ENCODE measurements at places on chromosomes 13 and 19.
A peak's percentile ranks its signal among the peaks of the same experiment; 100 is the strongest.

DNA sequence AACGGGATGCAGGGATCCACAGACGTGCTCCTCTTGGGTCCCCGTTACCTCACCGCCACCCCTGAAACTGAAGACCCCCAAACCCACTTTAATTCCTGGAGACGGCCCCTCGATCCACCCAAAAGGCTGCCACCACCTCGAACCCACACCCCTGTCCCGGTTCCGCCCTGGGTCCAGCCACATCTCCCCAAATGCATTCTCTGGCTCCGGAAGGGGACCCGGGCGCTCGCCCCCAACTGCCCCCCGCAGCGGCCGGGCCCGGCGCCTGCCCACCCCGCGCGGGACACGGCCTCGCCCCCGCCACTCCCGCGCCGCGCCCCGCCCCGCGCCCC lies 219 bp upstream of the FSTL3 start:
- DNase-seq = no peak

GRCh38 chr19:7348587-7349230 lies at the start of gene ARHGEF18:
ARHGEF18 (plus strand) TSS chr19:7348937; CDS start chr19:7362891, 13,954 bp downstream.
- DNase-seq = peak; percentile 61

DNA sequence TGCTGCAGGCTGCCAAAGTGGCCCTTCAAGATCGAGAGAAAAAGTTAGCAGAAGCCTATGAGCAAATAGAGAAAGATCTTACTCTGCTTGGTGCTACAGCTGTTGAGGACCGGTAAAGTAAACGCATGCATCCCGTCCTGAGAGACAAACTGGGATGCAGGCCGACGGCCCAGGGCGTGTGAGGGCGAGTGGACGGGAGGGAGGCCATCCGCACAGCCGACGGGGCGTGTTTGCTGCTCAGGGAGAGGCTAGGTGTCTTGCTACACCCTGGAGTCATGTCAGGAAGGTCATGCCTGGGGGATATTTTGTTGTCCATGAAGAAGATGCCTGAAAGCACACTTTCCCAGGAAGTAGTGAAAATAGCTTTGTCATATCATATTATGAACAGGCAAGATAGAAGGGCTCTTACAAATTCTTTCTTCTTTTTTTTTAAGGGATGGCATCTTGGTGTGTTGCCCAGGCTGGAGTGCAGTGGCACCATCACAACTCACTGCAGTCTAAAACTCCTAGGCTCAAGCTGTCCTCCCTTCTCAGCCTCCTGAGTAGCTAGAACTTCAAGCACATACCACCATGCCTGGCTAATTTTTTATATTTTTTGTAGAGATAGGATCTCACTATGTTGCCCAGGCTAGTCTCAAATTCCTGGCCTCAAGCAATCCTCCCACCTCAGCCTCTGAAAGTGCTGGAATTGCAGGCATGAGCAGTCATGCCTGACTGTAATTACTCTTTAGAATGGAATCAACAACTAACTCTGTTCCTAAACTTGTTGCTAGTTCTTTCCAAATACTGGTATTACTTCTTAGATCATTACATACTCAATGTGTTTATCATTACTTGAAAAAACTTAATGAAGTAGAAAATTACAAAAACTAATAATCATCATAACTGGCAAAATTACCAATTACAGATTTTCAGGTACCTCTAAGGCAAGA lies 117.6 kb upstream of the MCF2L start:
- no peak for DNase-seq

DNA sequence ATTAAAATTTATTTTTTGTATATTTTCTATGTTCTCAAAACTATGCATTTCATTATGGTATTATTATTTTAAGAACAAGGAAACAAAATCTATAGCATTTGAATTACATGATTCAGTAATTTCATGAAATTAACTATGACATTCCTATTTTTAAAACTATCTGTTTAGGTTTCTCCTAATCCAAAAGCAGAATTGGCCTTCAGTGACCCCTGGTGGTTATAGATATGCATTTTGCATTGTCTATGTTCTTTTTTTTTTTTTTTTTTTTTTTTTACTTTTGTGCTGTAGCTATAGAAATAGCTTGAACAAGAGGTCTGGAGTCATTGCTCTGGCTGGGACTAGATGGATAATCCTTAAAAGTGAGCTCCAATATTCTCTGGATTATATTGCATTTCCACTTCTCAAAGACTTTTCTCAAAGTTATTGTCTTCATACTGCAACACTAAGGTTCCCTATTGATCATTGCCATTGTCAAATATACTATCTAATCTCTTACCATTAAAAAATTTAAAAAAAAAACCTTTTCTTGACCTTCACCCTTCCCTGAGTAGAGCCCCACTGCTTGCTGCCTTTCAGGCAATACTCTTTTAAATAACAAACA lies 15.9 kb upstream of the DNAJC3 start:
- no peak for DNase-seq

- DNase-seq = no peak
Measured at GRCh38 chr19:16698914-16699313, 20.7 kb upstream of the NWD1 start.

DNA sequence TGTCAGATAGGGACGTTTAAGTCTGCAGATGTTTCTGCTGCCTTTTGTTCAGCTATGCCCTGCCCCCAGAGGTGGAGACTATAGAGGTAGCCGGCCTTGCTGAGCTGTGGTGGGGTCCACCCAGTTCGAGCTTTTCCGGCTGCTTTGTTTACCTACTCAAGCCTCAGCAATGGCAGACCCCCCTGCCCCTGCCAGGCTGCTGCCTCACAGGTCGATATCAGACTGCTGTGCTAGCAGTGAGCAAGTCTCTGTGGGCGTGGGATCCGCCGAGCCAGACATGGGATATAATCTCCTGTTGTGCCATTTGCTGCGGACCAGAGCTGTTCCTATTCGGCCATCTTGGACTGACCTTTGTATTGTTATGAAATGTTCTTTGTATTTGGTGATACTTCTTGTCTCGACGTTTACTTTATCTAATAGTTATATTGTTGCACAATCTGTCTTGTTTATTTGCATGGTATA lies 46.3 kb downstream of the NBEA start:
- DNase-seq = no peak

- DNase-seq = no peak
Measured at GRCh38 chr13:91303031-91303430, 44.5 kb upstream of the MIR17HG start.

DNA sequence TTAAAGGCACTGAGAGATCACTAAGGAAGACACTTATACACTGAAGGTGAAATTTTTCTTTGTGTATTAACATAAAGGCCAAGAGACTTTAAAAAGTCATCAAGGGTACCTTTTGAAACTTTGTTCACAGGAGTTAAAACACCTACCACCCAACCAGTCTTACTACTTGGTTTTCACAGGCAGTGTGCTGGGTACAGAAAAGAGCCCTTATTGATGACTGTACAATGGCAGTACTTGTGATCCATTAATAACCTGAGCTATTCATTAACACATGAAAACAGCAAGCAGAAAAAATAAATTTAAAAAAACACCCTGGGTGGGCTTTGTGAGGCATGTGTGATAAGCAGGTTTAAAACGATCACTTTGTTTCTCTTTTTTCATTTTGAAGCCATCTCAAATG lies 148.9 kb downstream of the TBC1D4 start:
- no peak for DNase-seq

DNA sequence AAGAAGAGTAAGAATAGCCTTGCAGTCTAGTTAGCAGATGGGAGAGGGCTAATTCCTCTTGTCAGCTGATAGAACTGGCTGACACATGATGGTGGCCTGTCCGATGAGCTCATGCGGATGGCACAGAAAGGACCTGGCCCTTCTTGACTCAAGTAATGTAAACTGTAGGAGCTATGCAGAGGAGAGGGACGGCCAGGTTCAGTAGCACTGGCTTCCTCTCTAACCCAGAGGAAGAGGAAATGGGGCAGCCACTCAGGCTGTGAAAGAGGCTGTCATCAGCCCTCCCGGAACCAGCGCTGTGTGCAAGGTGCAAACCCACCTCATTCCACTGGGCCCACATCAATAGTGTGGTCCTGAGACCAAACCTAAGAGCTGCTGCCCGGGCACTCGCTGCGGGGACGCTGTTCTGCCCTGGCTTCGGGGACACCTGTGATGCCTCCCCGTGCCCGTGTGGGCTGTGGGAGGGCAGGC lies 30.8 kb upstream of the USE1 start:
- DNase-seq = peak; percentile 44

GRCh38 chr13:20461481-20461859 lies 64.2 kb downstream of the CRYL1 start:
- no peak for DNase-seq

GRCh38 chr13:75798353-75799255 lies 162.5 kb downstream of the LMO7 start:
- DNase-seq = no peak

Data from activated T-helper 1 cell treated with Interleukin-2 at 50 U/mL for 16 hours (primary cell).